ENCODE measurements at places on chromosomes 5 and 9.

GRCh38 chr9:33903157-33903780 lies 86.3 kb downstream of the UBE2R2 start:
- no peak for DNase-seq

DNA sequence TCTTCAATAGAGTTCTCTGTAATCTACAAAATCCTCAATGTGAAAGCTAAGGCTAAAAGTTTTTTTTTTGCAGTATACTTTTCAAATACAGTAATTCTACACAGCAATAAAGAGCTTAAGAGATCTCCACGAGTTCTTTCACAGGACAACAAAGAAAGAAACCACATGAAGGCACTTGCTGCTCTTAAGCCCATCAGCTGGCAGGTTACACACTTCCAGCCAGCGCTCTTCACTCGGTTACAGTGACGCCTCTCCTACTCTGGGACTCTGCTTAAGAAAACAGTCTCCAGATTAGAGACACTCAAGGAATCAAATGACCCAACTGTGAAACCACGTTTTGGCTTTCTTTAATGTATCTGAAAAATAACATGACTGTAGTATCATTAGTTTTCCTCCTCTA lies 85.0 kb downstream of the ROR2 start:
- no peak for DNase-seq

GRCh38 chr9:113705306-113705927 lies 170.7 kb upstream of the ZNF618 start:
- no peak for DNase-seq

DNA sequence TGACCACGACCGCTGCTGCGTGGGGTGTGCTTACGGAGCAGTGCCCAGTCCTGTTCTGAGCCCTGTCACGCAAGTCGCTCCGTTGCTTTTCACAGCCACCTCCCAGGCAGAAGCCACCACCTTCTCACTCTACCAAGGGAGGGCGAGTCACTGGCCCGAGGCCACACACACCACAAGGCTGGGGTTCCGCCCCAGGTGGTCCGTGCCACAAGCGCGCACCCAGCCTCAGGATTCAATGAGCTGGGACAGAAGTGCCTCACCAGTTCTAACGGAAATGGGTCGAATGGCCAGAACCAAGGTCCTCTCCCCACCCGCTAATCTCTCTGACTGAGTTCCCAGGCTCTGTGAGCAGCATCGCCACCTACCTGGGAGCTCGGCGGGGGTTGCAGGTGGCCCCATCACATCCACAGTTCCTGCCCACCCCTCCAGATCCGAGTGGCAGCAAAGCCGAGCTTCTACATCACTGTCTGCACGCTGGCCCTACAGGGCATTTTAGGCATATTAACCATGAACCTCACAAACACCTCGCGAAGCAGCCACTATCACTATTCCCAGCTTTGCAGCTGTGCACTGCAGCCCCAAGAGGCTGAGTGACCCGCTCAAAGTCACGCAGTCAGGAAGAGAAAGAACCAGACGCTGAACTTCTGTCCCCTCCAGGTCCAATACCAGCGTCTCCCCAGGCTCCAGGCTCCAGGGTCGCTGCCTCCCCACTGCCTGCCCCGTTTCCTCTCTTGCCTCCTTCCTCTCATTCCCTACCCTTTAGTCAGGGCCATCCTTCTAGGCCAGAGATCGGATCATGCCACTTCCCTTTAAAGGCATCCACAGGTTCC lies 92.1 kb upstream of the PHYKPL start:
- peak; percentile 92 for DNase-seq

- no peak for DNase-seq
These were observed 52.3 kb downstream of the ZNF622 start for GRCh38 chr5:16413166-16413860.

DNA sequence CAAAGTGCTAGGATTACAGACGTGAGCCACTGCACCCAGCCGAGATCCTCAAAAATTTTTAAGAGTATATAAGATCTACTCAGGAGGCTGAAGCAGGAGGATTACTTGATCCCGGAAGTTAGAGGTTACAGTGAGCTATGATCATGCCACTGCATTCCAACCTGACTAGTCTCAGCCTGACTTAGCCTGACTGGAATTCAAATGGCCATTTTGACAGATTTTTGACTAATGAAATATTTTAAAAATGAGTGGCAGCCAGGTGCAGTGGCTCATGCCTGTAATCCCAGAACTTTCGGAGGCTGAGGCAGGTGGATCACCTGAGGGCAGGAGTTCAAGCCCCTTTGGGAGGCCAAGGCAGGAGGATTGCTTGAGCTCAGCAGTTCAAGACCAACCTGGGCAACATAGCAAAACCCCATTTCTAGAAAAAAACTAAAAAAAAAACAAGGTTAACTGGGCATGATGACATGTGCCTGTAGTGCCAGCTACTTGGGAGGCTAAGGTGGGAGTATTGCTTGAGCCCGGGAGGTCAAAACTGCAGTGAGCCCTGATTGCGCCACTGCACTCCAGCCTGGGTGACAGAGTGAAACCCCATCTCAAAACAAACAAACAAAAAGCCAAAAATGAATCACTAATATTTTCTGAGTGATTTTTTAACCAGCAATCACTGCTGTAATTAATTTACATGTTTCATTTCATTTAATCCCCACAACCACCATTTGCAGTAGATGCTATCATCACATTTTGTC lies 16.6 kb downstream of the ATOX1 start:
- no peak for DNase-seq

DNA sequence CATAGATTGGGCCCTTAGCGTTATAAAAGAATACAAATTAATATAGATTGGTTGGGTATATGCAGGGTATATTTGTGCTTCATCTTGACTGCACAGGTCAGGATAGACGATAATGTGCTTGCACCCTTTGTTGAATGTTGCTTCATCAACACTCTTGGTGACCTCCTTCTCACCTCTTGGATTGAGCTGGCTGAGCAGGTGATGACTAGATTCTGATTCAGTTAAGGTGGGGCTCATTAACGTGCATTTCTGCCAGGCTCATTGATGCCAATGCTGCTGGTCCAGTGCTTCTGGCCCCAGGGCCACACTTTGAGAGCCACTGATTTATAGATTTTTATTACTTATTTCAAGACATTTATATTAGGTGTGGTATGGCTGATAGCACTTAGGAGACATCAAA lies 27.7 kb downstream of the PCSK5 start:
- no peak for DNase-seq

GRCh38 chr5:116133281-116133680 lies 48.5 kb downstream of the COMMD10 start:
- no peak for DNase-seq

- DNase-seq = no peak
These were observed 2.1 kb downstream of the POLK start for GRCh38 chr5:75513841-75514240.

DNA sequence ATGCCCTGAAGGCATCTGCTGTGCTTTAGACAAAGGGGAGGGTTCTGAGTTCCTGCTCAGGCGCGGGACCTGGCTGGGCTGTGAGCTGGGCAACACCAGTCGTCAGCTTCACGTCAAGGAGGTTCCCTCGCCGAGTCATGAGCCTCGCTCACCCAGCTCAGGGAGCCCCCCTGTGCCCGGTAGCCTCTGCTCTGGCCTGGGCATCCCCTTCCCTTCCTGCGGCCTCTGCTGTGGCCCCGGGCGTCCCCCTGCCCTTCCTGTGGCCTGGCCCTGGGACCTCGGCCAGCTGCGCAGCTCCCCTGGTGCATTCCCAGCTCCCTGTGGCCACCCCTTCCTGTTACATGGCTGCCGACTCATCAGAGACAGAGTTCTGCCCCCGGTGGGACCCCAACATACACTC lies 29.8 kb downstream of the TERT start:
- DNase-seq = no peak

DNA sequence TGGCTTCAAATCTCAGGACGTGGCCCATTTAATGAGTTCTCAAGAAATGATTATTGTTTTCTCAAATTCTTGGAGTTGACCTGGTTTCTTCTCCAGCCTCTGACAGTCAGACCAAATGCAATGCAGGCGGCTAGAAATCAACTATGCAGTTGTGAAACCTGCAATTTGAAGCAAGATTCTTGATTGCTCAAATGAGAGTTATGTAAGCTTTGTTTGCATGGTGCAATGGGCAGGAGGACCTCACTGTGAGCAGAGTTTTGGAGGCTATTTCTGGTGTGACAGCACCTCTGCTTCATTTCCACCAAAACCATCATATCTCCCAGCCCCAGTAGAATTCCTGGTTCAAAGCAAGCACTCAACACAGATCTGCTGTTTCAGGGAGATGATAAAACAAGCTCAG lies 500.0 kb upstream of the KLF4 start:
- DNase-seq = no peak

DNA sequence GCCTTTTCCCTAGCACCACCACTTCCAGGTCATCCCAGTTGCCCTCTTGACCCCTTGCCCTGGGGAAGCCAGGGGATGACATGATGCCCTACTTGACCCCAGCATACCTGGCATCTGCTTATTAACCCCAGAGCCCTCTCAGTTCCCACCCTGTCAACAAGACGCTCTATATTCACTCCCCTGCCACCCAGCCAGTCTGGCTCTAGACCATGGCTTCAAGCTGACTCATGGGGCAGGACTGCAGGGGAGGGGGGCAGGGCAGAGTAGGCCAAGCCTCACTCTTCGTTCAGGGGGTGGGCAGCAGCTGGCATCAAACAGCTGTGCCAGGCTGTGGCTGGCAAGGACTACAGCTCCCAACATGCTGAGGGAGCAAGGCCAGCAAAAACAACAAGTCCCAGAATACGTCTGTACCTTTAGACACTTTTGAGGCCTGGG lies 5.3 kb downstream of the ATOSB start:
- no peak for DNase-seq

DNA sequence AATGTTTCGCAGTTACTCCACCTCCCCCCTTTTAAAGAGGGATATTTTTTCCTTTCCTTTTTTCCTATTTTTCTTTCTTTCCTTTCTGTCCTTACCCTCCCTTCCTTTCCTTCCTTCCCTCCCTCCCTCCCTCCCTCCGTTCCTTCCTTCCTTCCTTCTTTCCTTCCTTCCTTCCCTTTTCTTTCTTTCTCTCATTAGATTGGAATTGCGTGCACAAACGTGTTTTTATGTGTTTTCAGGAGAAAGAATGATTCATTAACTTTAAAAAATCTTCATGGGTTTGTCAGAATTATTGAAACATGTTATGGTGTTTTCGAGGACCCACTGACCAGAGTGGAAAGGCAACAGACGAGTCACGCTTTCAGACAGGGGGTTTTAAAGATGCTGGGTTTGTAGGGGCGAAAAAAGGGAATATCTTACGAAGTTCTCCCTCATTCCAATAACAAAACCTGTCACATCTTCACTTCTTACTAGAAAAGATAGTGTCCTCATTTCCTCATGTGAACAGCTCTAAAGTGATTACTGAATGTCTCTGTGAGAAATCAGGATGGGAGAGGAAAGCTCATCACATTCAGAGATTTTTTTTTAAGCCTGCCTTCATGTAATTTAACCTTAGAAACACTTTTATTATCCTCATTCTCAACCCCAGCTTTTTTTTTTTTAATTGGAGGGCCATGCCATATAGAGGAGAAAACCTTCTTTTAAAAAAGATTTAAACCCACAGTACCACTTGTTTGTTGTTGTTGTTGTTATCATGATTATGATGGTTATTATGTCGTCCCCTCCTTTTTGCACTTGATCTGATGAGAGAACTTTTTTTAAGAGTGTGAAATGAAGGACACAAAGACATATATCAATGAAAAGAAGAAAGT lies 21.9 kb downstream of the NR2F1 start:
- no peak for DNase-seq

DNA sequence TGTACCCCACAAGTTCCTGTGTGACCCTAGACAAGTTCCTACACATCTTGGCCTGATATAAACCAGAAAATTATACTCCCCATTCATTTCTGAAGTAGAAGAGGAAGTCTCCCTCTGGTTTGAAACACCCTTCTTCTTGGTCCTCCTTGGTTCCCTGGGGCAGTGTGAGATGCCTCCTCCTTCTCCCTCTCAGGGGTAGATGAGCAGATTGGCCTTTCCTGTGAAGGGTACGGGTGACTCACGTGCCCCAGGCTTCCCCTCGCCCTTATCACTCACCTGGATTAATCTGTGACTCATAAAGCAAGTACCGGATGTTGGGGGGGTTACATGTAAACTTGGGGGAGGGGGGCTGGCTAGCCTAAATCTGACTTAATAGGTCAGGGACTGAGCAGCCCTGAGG lies 11.1 kb upstream of the AQP3 start:
- peak; percentile 58 for DNase-seq

DNA sequence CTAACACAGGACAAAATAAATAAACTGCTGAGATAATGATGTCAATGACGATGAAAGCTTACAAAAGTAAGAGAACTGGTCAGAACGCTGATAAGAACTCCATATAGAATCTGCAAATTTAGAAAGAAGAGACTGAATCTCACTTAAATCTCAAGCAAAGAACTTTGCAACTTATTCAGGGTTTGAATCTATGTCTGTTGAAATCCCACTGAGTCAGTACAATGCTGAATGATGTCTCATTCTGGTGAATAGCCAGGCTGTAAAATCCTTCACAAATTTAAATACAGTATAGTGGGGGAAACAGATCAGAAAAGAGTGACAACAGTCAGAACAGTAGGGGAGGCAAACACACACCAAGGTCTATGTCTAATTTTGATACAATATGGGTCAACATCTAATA lies 38.9 kb upstream of the NR3C1 start:
- no peak for DNase-seq

GRCh38 chr9:4670591-4670990 lies 4.3 kb upstream of the SPATA6L start:
- no peak for DNase-seq

- no peak for DNase-seq
These were observed 75.0 kb downstream of the LIX1 start for GRCh38 chr5:97067296-97067850.

GRCh38 chr5:16326137-16326536 lies 139.5 kb downstream of the ZNF622 start:
- no peak for DNase-seq

GRCh38 chr5:126970517-126971017 lies 59.8 kb downstream of the MARCHF3 start:
- no peak for DNase-seq

- peak; percentile 87 for DNase-seq
These were observed 194.5 kb downstream of the NR3C1 start for GRCh38 chr5:143208781-143209510.

DNA sequence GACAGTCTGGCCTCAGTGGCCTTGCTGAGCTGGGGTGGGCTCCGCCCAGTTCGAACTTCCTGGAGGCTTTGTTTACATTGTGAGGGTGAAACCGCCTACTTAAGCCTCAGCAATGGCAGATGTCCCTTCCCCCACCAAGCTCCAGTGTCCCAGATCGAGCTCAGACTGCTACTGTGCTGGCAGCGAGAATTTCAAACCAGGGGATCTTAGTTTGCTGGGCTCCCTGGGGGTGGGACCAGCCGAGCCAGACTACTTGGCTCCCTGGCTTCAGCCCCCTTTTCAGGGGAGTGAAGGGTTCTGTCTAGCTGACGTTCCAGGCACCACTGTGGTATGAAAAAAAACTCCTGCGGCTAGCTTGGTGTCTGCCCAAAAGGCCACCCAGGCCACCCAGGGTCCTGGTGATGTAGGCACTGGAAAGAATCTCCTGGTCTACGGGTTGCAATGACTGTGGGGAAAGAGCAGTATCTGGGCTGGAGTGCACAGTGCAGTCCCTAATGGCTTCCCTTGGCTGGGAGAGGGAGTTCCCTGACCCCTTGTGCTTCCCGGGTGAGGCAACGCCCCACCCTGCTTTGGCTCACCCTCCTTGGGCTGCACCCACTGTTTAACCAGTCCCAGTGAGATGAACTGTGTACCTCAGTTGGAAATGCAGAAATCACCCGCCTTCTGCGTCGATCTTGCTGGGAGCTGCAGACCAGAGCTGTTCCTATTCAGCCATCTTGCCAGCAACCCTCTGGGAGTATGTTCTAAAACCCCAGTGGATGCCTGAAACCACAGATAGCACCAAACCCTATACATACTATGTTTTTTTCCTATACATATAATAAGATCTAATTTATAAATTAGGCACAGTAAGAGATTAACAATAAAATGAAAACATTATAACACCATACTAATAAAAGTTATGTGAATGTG lies 95.5 kb downstream of the TMEM161B start:
- peak; percentile 12 for DNase-seq

GRCh38 chr9:25603106-25603505 lies 75.1 kb downstream of the TUSC1 start:
- DNase-seq = no peak
